ENCODE measurements at places on chromosomes 3 and 15.
A peak's percentile ranks its signal among the peaks of the same experiment; 100 is the strongest.

DNA sequence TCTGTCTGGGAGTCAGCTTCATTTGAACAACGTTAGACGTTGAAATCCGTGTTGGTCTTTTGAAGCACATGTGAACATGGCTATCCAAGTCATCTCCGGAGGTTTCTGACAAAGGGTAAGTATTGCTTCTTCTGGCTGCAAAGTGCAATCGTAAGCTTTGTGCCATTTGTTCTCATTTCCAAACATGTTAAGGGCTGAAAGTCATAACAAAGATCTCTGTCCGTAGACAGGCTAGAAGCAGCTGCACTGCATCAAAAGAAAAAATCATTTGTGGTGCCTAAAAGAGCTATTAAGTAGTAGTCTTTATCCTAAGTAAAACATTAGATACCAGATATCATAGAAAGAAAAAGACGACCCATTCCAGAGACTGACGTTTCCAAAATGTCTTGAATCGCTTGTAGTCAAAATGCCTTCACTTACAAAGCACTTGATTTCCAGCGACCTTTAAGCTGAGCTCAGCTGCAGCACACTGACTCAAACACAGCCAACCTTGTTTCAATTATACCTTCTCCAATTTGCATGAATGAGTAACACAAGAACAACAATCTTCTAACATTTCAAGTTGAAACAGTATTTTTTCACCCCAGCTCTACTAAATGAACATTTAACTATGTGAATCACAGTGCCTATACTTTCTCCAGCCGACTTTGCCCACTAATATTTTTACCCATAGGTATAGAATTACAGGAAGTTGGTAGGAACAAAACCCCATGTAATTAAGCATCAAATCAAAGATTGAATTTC is 76.6 kb downstream of the NEDD4 start:
- DNase-seq: peak; percentile 85

GRCh38 chr15:100160953-100161352 is 180.8 kb downstream of the ADAMTS17 start:
- DNase-seq: no peak

GRCh38 chr15:53031469-53031868 is 241.3 kb upstream of the ONECUT1 start:
- no peak for DNase-seq

DNA sequence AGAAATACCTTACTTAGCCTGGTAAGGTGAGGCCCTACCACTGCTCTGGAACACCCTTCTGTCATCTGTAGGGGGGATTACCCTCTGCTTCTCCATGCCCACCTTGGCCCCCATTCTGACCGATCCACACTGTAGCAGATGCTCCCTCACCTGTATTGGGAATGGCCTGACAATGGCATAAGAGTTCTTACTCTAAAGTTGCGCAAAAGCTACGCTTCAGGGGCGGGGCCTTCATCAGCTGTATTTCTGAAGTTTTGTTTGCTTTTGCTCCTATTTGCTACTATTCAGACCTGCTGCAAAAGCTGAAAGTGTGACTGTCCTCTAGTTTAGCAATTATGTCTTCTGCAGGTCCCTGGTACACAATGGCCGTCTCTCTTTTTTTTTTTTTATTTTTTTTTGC is 252.6 kb downstream of the TLE3 start:
- no peak for DNase-seq

- DNase-seq: peak; percentile 54
Measured at GRCh38 chr15:78243491-78243941, 9.2 kb upstream of the ACSBG1 start.

GRCh38 chr3:170117134-170117533 is 64.4 kb downstream of the PHC3 start:
- DNase-seq: peak; percentile 12

Data from astrocyte of the spinal cord (primary cell).